ENCODE measurements at places on chromosomes 13 and 19.

GRCh38 chr19:30871979-30872378 is 477.3 kb downstream of the TSHZ3 start:
- DNase-seq, result no peak

DNA sequence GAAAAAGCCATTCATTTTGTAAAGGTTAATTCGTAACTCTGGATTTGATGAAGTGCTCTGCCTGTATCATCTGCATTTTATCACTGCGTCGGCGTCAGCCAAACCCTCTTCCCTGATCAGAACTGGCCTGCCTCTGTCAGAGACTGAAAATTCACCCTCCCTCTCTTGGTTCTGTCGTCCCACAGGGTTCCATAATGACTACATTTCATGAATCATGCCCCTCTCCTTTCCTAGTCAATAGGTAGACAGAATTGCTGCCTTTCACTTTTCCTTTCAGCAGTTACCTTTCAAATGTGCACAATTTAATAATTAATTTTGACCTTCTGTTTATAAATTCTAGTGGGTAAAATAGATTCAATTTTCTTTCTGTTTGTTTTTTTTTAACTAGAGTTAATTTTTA is 423.4 kb downstream of the RFC3 start:
- no peak for DNase-seq

GRCh38 chr13:93851236-93851635 is 624.6 kb downstream of the GPC6 start:
- DNase-seq, result no peak

- no peak for DNase-seq
Observed at GRCh38 chr13:111899714-111900389, 167.1 kb upstream of the SOX1 start.

GRCh38 chr13:62564770-62565169 is 1149.1 kb upstream of the PCDH20 start:
- DNase-seq, result no peak

GRCh38 chr13:39263033-39263432 is 224.8 kb downstream of the NHLRC3 start:
- no peak for DNase-seq

- DNase-seq, result no peak
Observed at GRCh38 chr13:29454931-29455481, 140.5 kb downstream of the SLC7A1 start.

DNA sequence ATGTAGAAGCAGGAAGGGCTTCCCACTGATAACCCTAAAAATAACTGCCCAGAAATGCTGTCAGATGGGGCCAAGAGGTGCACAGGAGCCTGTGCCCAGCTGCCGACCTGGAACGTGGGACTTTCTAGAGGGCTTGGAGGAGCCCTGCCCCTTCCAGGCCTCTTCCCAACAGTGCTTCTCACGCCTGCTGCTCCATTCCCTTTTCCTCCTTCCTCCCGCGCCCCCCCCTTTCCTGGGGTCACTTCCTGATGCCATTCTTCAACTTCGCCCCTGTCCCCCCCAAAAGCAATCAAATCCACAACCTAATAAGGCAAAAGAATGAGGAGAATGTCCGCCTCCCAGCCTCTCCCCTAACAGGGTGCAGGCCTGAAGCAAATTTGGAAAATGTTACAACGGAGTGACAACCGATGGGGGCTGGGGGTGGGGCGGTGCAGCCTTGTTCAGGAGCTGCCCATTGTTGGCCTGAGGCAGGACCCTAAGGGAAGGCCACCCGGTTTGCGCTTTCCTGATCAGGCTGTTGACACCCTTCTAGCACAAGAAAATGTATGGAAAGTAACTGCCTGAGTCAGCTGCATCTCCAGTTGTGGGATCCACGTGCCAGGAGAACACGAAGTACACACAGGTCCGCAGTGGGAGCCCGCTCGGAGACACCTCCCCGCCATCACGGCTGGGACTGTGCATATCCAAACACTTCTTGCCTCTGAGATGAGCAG is 18.7 kb downstream of the ACTN4 start:
- DNase-seq, result no peak

GRCh38 chr13:45232591-45232990 is 31.7 kb upstream of the KCTD4 start:
- DNase-seq, result no peak

DNA sequence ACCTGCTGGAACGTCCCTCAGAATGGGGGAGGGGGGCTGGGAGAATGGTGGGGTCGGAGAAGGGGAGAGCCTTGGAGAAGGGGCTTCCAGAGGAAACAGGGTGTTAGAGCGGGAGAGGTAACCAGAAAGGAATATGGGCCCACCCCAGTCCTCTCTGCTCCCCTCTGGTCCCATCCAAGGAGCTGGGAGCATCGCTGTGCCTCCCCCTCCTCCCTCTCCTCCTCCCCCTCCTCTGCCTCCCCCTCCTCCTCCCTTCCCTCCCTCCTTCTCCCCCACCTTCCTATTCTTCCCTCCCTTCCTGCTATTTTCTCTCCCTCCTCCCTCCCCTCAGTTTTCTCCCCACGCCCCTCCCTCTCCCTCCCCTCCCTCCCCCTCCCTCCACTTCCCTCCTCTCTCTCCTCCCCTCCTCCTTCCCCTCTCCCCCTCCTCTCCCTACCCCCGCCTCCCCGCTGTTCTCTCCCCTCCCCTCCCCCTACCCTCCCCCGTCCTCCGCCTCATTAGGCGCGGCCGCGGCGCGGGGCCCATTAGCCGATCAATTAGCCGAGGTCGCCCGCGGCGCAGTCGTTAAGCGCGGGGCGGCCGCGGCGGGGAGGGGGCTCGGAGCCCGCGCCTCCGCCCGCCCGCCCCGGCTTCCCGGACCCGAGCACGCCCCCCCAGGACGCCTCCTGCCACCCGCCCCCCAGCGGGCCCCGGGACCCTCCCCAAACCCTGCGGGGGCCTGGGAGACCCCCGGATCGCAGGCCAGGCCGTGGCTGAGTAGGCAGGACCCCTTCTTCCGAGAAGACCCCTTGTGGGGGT is 15.4 kb downstream of the TLE5 start:
- DNase-seq, result no peak

DNA sequence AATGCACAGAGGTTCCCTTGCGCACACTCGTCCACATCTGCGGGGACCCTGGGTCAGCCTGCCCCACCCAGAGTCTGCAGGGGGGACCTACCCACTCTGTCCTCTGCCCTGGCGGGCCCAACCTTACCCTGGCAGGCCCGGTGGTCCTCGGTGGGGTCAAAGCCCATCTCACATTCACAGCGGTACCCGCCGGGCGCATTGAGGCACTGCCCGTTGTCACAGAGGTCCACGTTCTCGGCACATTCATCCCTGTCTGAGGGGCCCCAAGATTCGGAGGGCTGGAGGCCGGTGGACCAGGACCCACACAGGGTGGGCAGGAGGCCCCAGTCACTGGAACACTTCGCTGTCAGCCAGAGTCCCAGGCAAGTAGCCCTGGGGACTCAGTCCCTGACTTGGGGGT is 38.5 kb downstream of the FBN3 start:
- no peak for DNase-seq

GRCh38 chr19:47623151-47623920 is 14.4 kb downstream of the BICRA start:
- no peak for DNase-seq

- DNase-seq, result no peak
Observed at GRCh38 chr19:29188289-29189032, 24.5 kb downstream of the UQCRFS1 start.

- peak; percentile 61 for DNase-seq
Observed at GRCh38 chr19:13850910-13851733, 25.8 kb upstream of the NANOS3 start.

DNA sequence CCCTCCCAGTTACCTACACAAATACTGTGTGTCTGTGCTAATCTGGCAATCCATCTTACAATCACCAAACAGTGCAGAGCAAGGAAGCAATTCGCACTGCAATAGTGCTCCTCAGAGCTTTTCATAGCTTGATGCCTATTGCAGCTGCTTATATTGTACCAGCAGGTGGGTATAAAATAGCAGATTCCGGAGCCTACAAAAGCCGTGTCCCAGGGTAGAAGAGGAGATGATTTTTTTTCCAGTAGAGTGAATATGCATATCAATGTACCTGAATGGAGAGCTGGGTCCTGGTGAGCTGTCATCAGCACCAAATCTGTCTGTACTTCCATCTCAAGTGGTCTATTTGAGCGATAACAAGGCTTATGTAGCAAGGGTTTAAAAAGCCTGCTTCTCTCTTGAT is 668.4 kb downstream of the DIAPH3 start:
- DNase-seq, result no peak

Measured in activated T-cell treated with anti-CD3 and anti-CD28 coated beads for 1 hour (primary cell).